ENCODE measurements at places on chromosomes 13 and 19. TPM values are rescaled to one million over a fixed set of nuclear protein-coding genes. Genes with fewer than 3 reads are reported as not detected.

The SULT2B1 gene
- not detected for total RNA-seq

The KASH5 gene
- not detected for total RNA-seq

The PSMC4 gene
- total RNA-seq: 114 TPM

The ELAVL3 gene
- total RNA-seq: 39.7 TPM
